Activated CD4-positive, alpha-beta memory T cell treated with anti-CD3 and anti-CD28 coated beads, Interleukin-2, amount 10 ng/mL, durations not matched to agents 7 days and 5 days (primary cell): ENCODE measurements at places on chromosomes 3 and 15. TPM values are rescaled to one million over a fixed set of nuclear protein-coding genes. Genes with fewer than 3 reads are reported as not detected.

Gene KIF7
- 0.15 TPM for total RNA-seq

Gene GOLGA8R
- total RNA-seq, result 3.5 TPM

Gene SFMBT1
- 28.7 TPM for total RNA-seq

Gene PIERCE2
- not detected for total RNA-seq

Gene SLC28A2
- not detected for total RNA-seq

Gene ADGRG7
- not detected for total RNA-seq

Gene CD276
- total RNA-seq, result 1.6 TPM

DNA sequence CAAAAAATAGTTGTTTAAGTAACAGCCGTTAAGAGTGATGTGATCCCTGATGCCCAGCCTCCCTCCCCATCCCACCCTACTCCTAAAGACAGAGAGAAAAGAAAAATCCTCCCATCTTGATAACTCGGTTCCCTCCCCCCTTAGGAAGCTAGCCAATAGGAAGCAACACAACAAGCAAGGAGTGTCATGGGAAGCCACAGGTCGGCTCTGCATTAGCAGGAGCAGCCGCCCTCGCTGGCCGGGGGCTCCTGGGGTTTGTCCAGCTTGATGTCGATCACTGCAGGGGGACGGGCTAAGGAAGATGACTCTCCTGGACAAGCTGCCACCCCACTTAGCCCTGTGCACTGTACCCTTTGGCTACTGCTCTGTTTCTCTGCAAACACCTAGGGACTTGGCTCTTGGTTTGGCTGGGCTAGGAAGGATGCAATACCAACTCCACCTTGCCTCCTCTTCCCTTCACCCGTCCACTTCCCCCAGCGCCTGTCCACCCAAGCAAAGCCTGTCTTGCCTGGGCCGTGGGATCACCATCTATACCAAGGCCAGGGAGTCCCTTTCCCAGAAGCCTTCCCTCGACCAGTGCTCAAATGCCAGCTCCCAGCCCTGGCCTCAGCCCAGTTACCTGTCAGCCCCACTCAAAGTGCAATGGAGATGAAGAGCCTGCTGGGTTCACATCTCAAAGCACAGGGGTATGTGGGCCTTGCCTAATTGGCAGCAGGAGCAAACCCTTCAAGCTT lies 23.1 kb downstream of the SRPRB start:
- no peaks in the 10 kb centered on the region for H3K4me1 ChIP-seq
- H3K4me3 ChIP-seq, result no peak overlapping the region
- no peaks in the 10 kb centered on the region for H3K27me3 ChIP-seq

GRCh38 chr3:140902791-140903190 lies 38.8 kb upstream of the SLC25A36 start:
- DNase-seq, result no peak
- no peaks in the 10 kb centered on the region for H3K36me3 ChIP-seq
- H3K4me1 ChIP-seq, result no peaks in the 10 kb centered on the region
- H3K4me3 ChIP-seq, result no peak overlapping the region
- H3K27ac ChIP-seq, result no peak overlapping the region

DNA sequence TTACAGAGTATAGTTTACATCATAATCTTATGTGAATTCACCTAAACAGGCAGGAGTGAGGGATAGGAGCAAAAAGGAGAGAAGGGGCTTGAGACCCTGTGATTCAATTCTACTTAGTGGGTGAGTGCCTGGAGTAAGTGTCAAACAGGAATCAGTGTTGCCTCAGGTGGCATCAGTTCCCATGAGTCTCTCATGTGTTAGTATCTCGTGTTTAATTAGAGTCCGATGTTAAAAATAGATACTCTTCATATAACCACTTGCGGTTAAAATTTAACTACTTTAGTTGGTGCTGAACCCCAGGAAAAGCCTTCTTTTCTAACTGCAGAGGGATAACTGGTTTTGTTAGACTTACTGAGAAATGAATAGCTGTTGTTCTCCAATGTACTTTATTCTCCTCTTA lies 251.5 kb downstream of the SUCLG2 start:
- H3K4me3 ChIP-seq, result no peak overlapping the region
- H3K27ac ChIP-seq, result no peak overlapping the region
- H3K27me3 ChIP-seq, result no peaks in the 10 kb centered on the region
- no peak for DNase-seq

GRCh38 chr3:123120573-123120972 lies 53.7 kb downstream of the PDIA5 start:
- H3K27me3 ChIP-seq, result no peaks in the 10 kb centered on the region
- no peak for DNase-seq
- H3K4me3 ChIP-seq, result no peak overlapping the region
- H3K27ac ChIP-seq, result no peak overlapping the region

DNA sequence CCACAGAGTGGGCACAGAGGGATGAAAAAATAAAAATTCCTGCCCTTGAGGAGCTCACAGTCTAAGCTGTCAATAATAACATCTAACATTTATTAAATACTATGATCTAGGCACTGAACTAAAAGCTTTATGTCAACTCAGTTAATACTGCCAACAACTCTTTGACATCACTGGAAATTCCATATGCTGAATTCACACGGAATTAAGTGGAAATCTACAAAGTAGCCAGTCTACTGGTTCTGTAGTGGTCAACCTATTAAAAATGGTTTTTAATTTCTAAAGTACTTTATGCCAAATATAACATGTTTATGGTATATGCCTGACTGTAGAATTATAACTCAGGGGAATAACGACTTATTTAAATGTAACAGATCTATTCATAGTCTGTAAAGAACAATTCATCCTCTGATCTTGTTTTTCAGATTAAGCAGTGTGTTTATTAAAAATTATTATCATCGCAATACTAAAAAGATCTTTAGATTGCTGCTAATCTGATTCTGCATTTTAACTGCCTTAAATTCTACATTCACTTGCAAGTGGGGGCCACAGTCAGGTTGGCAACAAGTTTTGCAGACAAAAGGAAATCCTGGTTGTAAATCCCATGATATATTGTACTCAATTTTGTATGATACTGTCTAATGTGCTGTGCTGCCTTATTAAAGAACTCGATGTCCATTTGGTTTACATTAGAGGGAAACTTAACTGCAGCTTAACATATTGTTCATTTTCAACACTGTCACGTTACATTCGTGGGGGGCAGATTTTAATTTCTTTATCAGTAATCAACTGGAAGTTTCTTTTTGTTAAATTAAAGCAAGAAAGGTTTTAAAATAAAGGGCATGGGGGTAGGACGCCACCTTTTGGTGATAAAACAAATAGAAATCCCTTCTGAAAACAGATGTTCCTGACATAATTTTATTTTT lies 2.6 kb upstream of the FOXP1 start:
- no peaks in the 10 kb centered on the region for H3K36me3 ChIP-seq
- no peak overlapping the region for H3K4me3 ChIP-seq
- peaks cover 4% of the 10 kb centered on the region for H3K27me3 ChIP-seq
- DNase-seq, result peak; percentile 18
- H3K4me1 ChIP-seq, result peaks cover 26% of the 10 kb centered on the region

GRCh38 chr3:61646851-61647525 lies 85.6 kb downstream of the PTPRG start:
- no peak for DNase-seq
- H3K4me1 ChIP-seq, result no peaks in the 10 kb centered on the region
- no peaks in the 10 kb centered on the region for H3K27me3 ChIP-seq
- no peaks in the 10 kb centered on the region for H3K36me3 ChIP-seq
- H3K27ac ChIP-seq, result no peak overlapping the region
- H3K4me3 ChIP-seq, result no peak overlapping the region

GRCh38 chr3:38141952-38142273 lies 3.5 kb downstream of the MYD88 start:
- H3K4me3 ChIP-seq, result no peak overlapping the region
- peaks cover 45% of the 10 kb centered on the region for H3K4me1 ChIP-seq
- H3K27ac ChIP-seq, result no peak overlapping the region

GRCh38 chr3:50167069-50167840 lies 12.1 kb downstream of the SEMA3F start:
- no peak for DNase-seq
- no peak overlapping the region for H3K27ac ChIP-seq
- H3K27me3 ChIP-seq, result no peaks in the 10 kb centered on the region
- H3K4me1 ChIP-seq, result no peaks in the 10 kb centered on the region
- H3K36me3 ChIP-seq, result no peaks in the 10 kb centered on the region

DNA sequence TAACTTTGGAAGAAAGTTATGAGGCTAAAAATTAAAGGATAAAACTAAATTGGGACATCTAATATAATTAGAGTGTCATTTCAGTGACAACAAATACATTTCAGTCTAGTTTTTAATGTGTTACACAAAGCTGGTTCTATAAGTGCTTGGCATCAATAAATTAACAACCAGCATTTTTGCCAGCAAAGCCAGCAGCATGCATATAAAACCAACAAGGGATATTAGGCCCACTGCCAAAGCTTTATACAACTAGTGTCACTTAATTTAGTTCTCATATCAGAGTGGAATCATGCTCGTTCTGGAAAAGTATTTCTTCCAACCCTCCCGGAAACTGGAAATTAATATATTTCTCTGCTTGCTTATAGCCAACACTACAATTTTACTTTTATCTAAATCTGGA lies 88.8 kb downstream of the THBS1 start:
- peaks cover 10% of the 10 kb centered on the region for H3K27me3 ChIP-seq
- H3K4me1 ChIP-seq, result no peaks in the 10 kb centered on the region
- no peaks in the 10 kb centered on the region for H3K36me3 ChIP-seq
- DNase-seq, result no peak
- H3K27ac ChIP-seq, result no peak overlapping the region
- H3K4me3 ChIP-seq, result no peak overlapping the region

- no peak for DNase-seq
- no peak overlapping the region for H3K27ac ChIP-seq
- H3K4me1 ChIP-seq, result no peaks in the 10 kb centered on the region
- H3K27me3 ChIP-seq, result no peaks in the 10 kb centered on the region
- no peak overlapping the region for H3K4me3 ChIP-seq
Measured at GRCh38 chr3:51044982-51045381, 340.1 kb upstream of the MANF start.

- no peaks in the 10 kb centered on the region for H3K36me3 ChIP-seq
- peaks cover 8% of the 10 kb centered on the region for H3K27me3 ChIP-seq
- no peak for DNase-seq
- H3K27ac ChIP-seq, result no peak overlapping the region
Measured at GRCh38 chr15:62552444-62552843, 387.4 kb upstream of the C2CD4B start.

DNA sequence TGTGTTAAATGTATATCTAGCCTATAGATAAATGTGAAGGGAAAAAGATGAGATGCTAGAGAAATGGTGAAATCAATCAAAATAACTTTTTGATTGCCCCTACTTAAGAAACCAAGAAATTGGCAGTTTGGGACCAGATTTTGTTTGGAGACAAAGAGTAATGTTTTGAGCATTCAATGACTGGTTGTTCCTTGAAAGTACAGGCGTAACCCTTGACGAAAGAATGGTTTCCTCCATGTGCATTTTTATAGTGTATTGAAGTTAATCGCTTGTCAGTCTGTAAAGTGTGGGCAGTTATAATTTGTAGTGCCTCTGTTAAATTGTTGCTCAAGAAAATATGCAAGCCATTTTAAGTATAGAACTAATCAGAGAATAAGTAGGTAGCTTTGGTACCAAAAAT lies 1.2 kb downstream of the KIF23 start:
- H3K36me3 ChIP-seq, result peaks cover 37% of the 10 kb centered on the region
- peak overlapping the region; percentile 86 for H3K4me3 ChIP-seq
- H3K4me1 ChIP-seq, result peaks cover 36% of the 10 kb centered on the region
- no peaks in the 10 kb centered on the region for H3K27me3 ChIP-seq
- no peak for DNase-seq

DNA sequence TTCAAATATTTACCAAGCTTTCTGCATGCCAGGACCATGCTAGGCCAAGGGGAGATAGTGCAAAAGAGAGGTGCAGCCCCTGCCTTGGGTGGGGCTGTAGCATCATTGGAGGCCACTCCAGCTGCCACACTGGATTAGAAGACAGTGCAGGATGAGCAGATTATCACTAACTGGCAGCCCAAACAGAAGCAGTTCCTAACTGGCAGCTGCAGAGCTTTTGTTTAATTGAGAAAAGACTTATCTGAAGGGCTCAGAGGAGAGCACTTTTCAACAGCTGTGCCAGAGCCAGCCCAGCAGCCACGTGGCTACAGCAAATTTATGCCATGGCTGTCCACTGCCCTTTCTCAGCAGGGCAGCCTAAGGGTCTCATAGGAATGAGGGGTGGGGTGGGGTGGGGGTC lies 13.5 kb upstream of the ACSBG1 start:
- no peaks in the 10 kb centered on the region for H3K4me1 ChIP-seq
- no peaks in the 10 kb centered on the region for H3K36me3 ChIP-seq
- no peak for DNase-seq

DNA sequence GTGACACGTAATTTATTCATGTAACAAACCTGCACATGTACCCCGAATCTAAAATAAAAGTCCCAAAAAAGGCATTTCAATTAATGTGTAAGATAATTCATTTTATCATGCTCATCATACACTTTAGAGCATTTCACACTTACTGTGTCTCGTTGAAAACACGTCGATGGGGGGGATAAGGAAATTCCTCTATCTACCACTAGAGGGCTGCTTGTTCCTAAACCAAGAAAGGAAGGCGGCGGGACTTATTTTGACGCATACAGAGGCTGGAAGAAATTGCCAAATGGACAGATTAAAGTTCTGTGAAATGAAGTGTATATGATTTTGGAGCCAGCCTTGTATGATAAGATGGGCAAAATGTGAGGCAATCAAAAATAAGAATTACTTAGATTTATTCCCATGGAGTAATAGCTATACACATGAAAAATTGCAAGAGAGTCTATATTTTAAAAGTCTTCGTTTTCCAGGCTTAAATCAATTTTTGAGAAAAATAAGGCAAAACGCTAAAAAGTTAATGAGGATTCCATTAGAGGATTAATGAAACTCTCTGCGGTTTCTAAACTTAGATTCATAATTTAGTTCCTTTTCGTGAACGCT lies 346.8 kb downstream of the CNTN3 start:
- no peak overlapping the region for H3K27ac ChIP-seq
- no peaks in the 10 kb centered on the region for H3K4me1 ChIP-seq
- H3K36me3 ChIP-seq, result no peaks in the 10 kb centered on the region
- no peak for DNase-seq

- peaks cover 3% of the 10 kb centered on the region for H3K4me1 ChIP-seq
- no peak for DNase-seq
- no peak overlapping the region for H3K27ac ChIP-seq
- no peaks in the 10 kb centered on the region for H3K27me3 ChIP-seq
- no peak overlapping the region for H3K4me3 ChIP-seq
Measured at GRCh38 chr3:108241721-108242120, 19.5 kb upstream of the IFT57 start.

DNA sequence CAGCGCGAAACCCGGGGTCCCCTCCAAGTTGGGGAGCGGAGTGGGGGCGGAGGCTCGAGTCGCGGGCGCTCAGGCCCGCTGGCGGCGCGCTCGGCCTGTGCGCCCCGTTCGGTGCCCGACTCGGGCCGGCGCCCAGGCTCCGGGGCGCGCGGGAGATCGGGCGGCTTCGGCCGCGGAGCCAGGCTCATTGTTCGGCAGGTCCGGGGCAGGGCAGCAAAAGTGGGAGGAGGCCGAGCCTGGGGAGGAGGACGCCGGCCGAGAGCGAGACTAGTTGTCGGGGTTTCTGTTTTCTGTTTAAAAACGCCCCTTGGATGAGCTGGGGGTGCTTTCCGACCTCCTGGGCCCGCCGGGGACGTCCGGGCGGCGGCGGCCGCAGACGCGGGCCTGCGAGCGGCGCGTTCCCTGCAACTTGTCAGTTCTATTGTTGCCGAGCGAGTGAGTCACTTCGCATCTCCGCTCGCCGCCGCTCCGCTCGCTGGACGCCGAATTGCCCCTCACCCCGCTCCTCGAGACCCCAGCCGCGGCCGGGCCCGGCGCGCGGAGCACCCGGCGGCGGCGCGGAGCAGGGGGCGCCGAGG lies 676 bp downstream of the TCF12 start:
- H3K4me3 ChIP-seq, result peak overlapping the region; percentile 81
- peak; percentile 62 for DNase-seq
- peaks cover 35% of the 10 kb centered on the region for H3K4me1 ChIP-seq
- H3K27me3 ChIP-seq, result no peaks in the 10 kb centered on the region
- peak overlapping the region; percentile 44 for H3K27ac ChIP-seq
